ENCODE measurements at places on chromosomes 2 and 18.

- no peak for DNase-seq
These were observed 28.1 kb downstream of the MAP4K4 start for GRCh38 chr2:101725515-101726192.

- no peak for DNase-seq
These were observed 27.5 kb upstream of the REEP1 start for GRCh38 chr2:86364894-86365293.

DNA sequence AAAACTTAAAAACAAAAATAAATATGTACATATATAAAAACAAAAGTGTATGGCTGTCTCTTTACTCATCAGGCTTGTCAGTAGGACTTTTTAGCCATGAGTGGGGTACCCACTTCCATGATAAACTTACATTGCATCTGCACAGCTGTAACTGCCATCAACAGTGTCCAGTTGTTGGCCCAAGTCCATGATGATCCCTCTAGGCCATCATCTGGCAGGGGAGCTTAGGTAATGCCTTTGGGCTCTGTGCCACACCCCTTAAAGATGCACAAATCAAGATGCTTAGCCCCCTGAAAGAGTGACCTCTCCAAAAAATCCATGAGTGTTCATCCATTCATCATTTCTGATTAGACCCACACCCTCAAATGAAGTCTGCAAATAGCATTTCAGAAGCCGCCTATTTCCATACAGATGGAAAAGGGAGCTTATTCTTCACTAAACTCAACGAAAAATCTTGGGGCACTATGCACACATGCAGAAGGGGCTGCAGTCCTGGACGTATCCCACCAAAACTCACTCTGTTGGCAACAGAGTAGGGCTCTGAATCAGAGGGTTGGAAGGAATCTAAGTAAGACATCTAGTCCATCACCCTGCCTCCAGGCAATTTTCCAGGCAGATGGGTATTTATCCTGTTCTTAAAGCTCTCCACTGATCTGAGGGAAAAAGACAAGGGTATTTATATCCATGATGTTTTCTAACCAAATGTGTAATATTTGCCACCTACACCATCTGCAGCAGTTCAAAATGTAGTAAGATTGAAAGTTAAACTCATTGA, 691.0 kb downstream of the ZEB2 start:
- DNase-seq, result no peak

GRCh38 chr18:50161597-50162205, 33.2 kb downstream of the MYO5B start:
- DNase-seq, result no peak
